ENCODE measurements at places on chromosomes 16 and 17.
A peak's percentile ranks its signal among the peaks of the same experiment; 100 is the strongest.

GRCh38 chr17:75521951-75522727 is 3.4 kb upstream of the LLGL2 start:
- no peak for DNase-seq

- no peak for DNase-seq
Observed at GRCh38 chr16:9528511-9529079, 437.2 kb downstream of the HAPSTR1 start.

- peak; percentile 44 for DNase-seq
Observed at GRCh38 chr16:50692999-50693781, at the start of gene NOD2. TSS of gene NOD2 (plus strand) at chr16:50693606. CDS start at chr16:50699496, 5,890 bp downstream.

DNA sequence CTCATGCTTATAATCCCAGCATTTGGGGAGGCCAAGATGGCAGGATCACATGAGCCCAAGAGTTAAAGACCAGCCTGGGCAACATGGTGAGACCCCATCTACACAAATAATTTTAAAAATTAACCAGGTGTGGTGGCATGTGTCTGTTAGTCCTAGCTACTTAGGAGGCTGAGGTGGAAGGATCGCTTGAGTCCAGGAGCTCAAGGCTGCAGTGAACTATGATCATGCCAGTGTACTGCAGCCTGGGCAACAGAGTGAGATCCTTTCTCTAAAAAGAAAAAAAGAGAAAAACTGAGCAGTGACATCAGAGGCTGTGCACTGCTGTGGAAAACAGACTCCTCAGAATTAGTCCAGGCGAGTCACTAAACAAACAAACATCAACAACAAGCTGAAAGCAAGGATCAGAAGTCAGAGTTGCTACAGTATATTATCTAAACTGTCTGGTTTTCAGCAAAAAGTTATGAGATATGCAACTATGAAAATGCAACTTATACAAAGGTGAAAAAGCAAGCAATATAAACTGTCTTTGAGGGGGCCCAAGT is 39.3 kb downstream of the CBFB start:
- DNase-seq: no peak

GRCh38 chr16:27769561-27770255 is 219.8 kb downstream of the KATNIP start:
- no peak for DNase-seq

DNA sequence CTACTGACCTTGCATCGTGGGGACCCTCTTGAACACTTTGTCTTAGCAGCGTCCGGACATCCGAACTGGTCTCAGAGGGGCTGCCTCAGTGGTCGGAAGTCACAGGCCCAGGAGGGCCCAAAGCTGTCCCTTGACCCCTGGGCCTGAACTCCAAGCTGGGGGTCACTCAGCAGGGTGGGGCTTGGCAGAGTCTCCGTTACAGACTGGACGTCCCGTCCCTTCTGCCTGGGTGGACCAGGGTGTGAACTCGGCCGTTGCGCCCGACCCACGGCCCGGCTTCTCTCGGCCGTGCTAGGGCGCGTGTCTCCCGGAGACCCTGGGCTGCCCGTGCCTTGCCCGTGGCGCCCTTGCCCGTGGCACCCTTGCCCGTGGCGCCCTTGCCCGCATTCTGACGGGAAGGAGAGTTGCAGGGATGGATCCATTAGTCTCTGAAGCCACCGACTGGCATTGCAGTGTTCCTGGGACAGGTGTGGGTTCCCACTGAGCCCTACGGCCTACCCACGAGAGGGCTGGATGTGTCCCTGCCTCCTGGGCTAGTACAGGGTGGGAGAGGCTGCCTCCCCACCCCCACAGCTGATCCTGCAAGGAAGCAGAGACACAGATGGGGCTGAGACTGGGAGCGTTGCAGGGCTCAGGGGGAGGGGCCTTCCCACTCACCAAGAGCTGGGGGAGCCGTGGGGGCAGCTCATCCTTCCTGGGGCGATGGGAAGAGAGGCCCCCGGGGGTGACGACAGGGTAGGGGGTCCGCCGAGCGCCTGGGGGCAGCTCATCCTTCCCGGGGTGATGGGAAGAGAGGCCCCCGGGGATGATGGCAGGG is 4.9 kb downstream of the CACNA1H start:
- DNase-seq: no peak

DNA sequence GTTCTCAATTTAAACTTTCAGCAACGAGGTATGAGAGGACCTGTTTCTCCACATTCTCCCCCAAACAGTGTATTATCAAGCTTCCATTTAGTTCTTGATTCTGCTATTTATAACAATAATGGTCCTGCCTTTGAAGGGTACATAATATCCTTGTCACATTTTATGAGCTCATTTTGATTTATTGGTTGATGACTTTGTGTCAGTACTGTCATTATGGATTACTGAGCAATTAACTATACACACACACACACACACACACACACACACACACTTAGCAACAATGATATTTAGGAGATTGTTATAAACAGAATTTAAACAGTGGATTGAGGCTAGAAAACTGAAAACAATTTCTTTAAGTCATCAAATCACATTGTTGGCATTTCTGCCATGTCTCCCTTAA is 7.0 kb downstream of the TMIGD1 start:
- DNase-seq: no peak

DNA sequence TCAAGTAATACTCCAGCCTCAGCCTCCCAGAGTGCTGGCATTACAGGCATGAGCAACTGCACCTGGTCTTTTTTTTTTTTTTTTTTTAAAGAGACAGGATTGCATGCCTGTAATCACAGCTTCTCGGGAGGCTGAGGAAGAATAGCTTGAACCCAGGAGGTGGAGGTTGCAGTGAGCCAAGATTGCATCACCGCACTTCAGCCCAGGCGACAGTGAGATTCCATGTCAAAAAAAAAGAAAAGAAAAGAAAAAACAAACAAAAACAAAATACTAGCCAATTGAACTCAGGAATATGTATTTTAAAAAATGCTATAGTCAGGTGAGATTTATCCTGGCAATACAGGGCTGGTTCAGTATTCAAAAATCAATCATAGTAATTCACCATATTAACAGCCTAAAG is 117.7 kb upstream of the TMEM97 start:
- DNase-seq: no peak

GRCh38 chr17:15744074-15744676 is 12.1 kb downstream of the TBC1D26 start:
- no peak for DNase-seq

GRCh38 chr16:64089697-64090096 is 1032.2 kb downstream of the CDH11 start:
- no peak for DNase-seq

- peak; percentile 70 for DNase-seq
Observed at GRCh38 chr17:50056217-50056960, 479 bp downstream of the ITGA3 start.
